ENCODE measurements at places on chromosomes 2 and 18.
A peak's percentile ranks its signal among the peaks of the same experiment; 100 is the strongest.

DNA sequence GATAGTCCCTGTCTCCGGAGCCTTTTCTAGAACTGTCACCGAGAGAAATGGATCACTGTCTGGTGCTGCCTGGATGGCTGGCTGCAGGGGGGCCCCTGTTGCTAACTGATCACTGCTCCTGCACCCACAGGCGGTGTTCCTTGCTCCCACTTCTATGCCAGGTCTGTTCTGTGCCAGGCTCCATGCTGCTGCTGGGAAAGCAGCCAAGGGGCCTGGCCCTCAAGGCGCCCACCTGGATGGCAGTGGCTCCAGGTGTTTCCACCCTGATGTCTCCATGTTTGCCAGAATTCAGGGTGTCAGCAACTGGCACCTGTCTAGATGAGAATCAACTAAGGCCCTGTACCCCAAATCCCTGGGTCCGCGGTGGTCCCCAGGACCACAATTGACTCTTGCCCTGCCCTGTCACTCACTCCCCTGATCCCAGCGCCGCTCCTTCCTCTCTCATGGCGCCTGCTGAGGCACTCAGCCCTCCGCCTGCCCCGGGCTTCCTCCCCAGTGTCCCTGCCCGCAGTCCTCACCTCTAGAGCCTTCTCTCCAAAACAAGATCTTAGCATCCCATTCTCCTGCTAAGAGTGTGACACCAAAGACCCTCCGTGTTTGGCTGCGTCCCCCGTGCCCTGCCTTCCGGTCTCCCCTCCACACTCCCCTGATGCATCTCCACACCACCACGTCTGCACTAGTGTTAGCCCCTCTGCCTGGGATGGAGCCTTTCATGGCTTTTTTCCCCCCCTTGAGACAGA, 72.5 kb upstream of the OTOF start:
- peak; percentile 49 for DNase-seq

DNA sequence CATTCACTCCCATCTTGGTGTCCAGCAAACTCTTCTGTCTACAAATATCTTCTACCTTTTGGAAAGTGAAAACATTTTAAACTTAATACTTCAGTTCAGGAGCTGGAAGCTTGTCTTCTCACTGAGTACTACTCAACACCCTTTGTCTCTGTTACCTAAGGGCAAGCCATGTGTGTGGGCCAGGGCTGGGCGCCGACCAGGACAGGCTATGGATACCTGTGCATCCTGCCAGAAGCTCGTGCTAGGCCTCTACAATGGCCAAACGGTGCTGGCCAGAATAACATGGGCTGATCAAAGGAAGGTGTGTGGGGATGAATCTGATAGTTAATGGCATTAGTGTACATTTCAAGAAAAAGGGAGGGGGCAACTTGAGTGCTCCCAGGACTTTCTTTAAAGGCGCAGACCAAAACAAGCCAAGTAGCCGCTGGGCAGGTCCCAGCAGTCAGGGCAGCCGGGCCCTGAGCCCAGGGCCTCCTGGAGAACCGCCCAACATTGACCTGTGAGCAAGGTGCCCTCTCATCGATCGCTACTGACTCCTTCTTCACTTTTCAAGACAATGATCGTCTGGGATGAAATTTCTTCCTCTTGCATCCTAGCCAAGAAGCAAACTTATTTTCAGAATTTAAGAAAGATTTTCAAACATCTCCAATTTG, 29.0 kb upstream of the ID2 start:
- no peak for DNase-seq

GRCh38 chr2:107719836-107720235, 106.9 kb upstream of the RGPD4 start:
- no peak for DNase-seq

DNA sequence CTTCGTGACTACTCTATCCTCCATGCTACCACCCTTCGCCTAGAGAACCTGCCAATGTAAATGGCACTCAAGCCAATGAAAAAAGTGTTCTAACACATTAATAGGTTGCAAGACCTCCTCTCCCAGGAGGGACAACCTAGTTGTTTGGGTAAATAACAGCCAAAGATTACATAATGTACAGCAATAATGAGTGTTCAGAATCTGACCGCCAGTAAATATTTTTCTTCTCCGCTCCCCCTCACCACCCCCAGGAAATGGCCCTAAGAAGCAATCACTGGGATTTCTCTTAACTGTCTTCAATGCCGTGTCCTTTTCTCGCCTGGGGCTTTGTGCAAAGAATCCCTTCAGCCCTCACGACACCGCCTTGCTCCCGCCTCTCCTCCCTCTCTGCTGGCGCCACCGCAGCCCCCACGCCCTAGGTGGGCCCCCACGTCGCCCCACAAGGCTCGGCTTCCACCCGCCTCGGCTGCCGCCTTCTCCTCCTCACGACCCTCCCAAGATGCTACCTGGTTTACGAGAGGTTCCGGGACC, 458 bp downstream of the HYCC2 start:
- DNase-seq, result no peak

DNA sequence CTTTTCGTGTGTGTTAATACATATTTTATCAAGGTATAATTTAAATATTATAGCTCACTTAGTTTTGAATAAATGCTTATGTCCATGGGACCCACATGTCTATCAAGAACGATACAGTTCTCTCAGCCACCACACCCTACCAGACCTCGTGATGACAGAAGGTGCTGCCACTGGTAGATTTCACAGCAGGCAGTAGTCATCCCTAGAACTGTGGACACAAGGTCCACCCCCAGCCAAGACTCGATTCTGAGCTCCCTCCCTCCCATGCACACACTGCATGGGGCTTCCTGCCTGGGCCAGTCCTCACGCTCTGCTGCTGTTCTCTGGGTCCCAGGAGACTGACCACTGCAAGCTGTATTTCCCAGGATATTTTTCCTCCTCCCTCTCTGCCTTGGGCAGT, 26.5 kb upstream of the CREB1 start:
- peak; percentile 66 for DNase-seq

DNA sequence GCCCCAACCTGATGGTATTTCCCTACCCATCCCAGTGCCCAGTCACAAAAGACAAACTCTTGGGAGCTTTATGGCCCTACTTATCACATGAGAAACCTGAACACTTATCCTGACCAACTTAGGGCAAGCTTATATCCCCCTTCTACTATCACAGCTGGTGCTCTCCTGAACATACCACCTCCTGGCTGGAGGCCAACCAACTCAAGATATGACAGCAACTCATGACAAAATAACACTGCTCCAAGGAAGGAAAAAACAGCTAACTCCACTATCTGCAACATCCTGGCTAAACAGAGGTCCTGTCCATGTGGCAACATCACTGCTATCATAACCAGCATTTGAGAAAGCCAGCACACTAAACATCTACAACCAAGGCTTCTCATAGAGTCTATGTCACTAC, 20.9 kb upstream of the CLASP1 start:
- no peak for DNase-seq

- no peak for DNase-seq
Measured at GRCh38 chr2:641872-642815, 35.1 kb downstream of the TMEM18 start.

- DNase-seq, result no peak
Measured at GRCh38 chr18:8003878-8004675, 437.0 kb downstream of the PTPRM start.

DNA sequence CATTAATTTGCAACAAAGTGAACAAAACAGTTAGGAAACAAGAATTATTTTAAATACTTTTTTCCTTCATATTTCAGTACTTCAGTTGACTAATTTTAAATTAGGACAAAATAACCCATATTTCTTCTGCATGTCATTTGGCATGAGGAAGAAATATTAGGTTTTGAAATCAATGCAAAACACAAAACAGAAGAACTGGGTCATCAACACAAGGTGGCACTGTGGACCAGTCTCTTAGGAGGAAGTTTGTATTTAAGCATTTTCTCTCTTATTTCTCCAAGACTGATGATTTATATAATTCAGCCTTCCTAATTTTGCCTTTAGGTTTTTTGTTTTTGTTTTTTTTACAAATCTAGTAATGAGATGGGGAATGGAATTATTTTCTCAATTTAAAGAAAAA, 352.8 kb upstream of the KCNH7 start:
- DNase-seq, result no peak

- no peak for DNase-seq
Measured at GRCh38 chr2:174874085-174874484, 109.8 kb upstream of the CHRNA1 start.

DNA sequence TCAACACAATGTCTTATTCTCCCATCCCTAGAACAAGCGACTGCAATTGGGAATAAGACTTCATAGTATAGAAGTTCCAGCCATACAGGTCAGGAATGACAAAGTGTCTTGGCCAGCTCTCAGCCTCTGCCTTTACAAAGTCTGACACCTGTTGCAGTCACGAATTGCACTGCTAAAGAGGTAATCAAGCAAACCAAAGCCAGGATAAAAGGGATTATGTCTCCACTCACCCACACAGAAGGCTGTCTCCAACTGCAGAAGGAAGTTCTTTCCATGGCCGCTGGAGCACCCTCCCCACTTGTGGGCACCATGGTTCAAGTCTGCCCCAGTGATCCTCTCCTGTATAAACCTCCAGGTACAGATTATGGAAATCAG, 114.8 kb upstream of the PKDCC start:
- no peak for DNase-seq

DNA sequence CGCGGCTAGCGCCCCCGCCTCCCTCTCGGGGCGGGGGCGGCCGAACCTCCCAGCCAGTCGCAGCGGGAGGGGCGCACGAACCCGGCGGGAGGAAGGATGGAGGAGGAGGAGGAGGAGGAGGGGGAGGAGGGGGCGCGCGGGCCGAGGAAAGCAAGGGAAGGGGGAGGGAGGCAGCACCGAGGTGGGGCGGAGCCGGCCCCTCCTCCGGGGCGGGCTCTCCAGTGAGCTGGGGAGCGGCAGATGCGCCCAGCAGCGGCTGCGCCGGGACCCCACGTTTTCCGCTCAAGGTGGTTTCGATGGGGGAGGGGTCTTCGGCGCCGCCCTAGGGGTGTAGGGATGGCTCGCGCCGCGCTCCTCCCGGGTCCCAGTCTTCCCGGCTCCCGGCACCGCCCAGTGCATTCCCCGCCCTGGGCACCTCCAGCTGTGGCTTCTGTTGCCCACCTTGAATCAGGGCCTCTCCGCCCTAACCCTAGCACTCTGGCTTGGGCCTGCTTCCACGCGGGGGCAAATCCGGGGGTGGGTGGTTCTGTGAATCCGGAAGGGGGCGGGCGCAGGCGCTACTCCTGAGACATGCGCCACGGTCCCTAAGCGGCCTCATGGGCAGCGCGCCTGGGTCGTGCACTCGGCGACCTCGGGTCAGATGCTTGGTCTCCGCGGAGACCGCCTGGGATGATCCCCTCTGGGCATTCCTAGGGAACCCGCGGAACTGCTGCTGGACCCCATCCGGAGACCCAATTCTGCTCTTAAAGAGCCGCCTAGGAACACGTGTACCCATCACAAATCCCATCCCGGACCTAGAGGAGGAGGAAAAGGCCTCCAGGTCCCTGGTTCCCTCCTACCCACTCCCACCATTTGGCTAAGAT, at the start of gene FBXO41:
TSS of gene FBXO41 (minus strand) at position 183 of the 863 bp plus-strand sequence. CDS start 14,848 bp downstream, outside the sequence.
- DNase-seq, result no peak

DNA sequence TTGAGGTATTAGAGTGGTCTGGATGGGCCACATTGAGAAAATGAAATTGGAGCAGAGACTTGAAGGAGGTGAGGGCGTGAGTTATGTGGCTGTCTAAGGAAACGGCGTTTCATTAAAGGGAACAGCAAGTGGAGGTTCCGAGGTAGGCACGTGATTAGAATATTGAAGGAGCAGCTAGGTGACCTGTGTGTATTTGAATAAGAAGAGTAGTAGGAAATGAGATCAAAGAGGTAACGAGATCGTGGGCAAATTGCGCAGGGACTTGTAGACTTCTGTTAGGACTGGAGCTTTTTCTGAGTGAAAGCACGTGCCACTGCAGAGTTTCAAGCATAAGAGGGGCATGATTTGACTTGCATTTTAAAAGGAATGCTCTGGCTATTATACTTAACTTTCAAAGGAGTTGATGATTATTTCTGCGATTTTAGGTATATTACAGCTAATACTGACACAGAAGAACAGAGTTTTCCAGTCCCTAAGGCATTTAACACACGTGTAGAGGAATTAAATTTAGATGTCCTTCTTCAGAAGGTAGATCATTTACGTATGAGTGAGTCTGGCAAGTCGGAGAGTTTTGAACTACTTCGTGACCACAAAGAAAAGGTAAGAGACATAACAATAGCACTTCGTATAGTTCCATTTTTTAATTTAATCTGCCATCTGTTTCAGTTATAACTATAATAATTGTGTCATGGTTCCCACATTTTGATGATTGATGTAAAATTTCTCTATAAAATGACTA, 48.7 kb downstream of the RMDN2 start:
- DNase-seq, result no peak

GRCh38 chr2:238851761-238852160, 3.9 kb downstream of the TWIST2 start:
- no peak for DNase-seq

DNA sequence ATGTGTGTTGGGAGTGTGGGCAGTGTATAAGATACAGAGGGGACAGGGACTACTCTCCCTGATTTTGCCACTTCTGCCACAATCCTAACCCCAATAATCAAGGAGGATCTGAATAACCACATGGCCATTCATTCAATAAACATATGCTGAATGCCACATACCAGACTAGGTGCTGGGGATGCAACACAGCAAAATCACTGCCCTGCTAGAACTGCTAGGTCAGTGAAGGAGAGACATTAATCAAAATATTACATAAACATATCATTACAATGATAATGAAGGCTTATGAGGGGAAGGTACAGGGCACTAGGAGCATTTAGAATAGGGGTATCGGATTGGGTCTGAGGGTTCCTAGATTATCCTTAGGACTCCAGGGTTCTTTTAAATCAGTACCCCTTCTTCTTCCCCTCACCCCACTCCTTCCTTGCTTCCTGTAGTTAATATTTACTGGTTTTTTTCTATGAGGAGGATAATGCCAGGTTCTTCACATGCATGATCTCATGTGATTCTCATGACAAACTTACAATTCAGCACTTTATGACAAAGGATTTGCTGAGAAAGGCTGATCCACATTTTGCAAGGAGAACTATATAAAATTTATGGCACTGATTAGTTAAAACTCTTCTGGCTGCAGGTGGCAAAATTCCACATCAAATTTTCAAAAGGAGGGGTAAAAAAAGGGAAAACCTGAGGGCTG, 56.4 kb upstream of the PCBP1 start:
- no peak for DNase-seq

DNA sequence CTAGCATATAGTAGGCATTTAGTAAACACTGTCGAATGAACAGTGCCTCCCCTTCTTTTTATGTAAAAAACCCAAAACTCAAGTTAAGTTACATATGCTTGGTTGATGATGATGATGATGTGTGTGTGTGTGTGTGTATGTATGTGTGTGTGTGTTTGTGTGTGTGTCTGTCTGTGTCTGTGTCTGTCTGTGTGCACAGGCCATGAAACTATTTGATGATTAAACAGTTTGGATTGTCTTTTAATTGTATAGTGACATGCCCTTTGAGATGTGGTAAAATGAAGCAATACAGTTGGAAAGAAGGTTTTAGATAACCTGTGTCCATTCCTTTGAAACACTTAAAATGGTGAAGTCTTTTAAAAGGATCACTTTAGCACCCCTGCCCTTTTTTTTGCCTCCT, 105.6 kb downstream of the MAP4K4 start:
- no peak for DNase-seq

- DNase-seq, result no peak
Measured at GRCh38 chr2:193373120-193373519, 1178.4 kb upstream of the TMEFF2 start.
